ENCODE measurements at places on chromosomes 12 and 14.

- no peak overlapping the region for H3K4me3 ChIP-seq
- no peak overlapping the region for H3K27ac ChIP-seq
- H3K36me3 ChIP-seq: no peaks in the 10 kb centered on the region
Observed at GRCh38 chr12:99235381-99235780, 412.2 kb upstream of the GARIN6 start.

GRCh38 chr12:30088259-30088995 is 304.7 kb upstream of the TMTC1 start:
- no peaks in the 10 kb centered on the region for H3K36me3 ChIP-seq
- H3K27me3 ChIP-seq: no peaks in the 10 kb centered on the region
- DNase-seq: no peak
- no peak overlapping the region for H3K27ac ChIP-seq
- no peaks in the 10 kb centered on the region for H3K4me1 ChIP-seq

DNA sequence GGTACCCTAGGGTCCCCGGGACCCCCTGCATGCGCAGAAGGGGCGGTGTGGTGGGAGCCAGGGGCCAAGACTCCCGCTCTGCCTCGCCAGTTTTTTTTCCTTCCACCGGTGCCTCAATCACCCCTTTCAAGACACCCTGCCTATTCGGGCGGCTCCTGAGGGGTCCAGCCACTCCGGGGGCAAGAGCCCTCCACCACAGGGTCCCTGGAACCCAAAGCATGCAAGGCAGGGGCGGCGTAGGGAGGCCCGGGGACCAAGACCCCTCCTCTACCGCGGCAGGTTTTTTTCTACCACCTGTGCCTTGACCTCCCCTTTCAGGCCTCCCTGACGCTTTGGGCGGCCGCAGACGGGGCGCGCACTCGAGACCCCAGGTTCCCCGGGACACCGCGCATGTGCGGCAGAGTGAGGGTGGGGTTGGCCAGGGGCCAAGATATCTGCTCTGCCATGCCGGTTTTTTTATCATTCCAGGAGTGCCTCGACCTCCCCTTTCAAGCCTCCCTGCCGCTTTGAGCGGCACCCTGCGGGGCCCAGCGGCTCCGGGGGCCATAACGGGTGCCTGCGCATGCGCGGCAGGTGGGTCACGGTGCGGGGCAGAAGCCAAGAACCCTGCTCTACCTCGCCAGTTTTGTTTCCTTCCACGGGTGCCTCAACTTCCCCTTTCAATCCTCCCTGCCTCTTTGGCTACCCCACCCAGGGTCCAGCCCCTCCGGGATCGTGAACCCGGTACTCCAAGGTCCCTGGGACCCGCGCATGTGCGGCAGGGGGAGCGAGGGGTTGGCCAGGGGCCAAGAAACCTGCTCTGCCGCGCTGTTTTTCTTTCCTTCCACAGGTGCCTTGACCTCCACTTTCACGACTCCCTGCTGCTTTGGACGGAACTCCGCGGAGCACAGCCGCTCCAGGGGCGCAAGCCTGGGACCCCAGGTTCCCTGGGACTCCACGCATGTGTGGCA is 328.1 kb downstream of the ALG10 start:
- no peaks in the 10 kb centered on the region for H3K36me3 ChIP-seq
- no peak for DNase-seq
- H3K4me3 ChIP-seq: no peak overlapping the region
- no peaks in the 10 kb centered on the region for H3K4me1 ChIP-seq
- no peak overlapping the region for H3K27ac ChIP-seq

DNA sequence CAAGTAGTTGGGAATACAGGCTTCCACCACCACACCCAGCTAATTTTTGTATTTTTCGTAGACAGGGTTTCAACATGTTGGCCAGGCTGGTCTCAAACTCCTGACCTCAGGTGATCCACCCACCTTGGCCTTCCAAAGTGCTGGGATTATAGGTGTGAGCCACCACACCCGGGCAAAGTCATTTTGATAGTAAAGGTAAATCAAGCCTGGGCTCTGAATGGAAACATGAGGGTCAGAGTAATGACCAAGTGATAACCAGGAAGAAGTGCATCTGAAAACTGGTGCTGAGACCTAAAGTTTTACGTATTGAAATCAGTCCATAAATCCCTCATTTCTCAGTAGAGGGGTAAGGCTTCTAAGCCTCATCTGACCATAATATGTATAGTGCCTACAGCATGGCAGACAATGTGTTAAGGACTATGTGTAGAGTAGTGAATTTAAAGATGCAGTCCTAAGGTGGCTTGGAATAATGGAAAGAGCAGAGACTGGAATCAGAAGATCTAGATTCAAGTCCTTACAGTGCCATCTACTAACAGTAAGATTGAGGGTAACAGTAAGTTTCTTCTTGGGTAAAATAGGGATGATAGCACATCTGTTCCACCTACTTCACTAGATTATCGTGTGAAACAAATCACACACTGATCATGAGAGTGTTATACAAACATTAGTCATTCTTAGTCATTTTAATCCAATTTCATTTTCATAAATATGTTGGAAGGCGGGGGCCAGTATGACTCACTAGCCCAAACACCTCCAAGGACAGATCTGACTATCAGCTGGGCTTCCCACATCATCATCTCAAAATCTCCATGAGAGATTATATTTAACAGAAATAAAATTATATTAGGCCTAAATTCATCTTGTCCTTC is 11.2 kb downstream of the MAP4K5 start:
- H3K36me3 ChIP-seq: no peaks in the 10 kb centered on the region
- H3K4me1 ChIP-seq: peaks cover 13% of the 10 kb centered on the region
- no peak overlapping the region for H3K27ac ChIP-seq

- no peaks in the 10 kb centered on the region for H3K27me3 ChIP-seq
- H3K4me1 ChIP-seq: no peaks in the 10 kb centered on the region
- no peak overlapping the region for H3K27ac ChIP-seq
- DNase-seq: peak; percentile 82
- H3K4me3 ChIP-seq: no peak overlapping the region
Observed at GRCh38 chr14:95237958-95238340, 80.6 kb upstream of the DICER1 start.
